Foreskin keratinocyte (primary cell): ENCODE measurements at places on chromosomes 2 and 18.

DNA sequence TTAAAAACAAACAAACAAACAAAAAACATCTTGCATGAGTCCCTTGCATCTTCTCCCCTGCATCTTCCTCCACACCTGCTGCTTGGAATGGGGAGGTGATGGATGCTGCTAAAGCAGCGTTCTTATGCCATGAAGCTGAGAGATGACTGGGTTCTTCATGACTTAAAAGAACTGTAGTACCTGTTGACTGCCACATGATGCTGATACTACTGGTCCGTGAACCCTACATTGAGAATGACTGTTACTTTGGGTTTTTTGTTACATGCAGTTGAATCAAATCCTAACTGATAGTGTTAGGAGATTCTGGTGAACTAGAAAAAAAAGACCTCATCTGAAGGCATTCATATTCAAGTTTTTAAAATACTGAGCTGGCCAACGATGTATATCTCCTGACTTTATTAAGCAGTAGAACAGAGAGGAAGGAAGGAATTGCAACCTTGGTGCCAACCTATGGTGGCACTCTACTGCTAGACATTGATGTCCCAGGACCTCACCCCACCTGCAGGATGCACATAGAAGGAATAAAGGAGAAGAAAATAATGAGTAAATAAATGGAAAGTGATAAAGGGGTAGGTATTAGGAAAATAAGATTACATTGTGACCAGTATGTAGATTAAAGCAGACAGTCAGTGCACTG, 63.2 kb upstream of the SPAG16 start:
- no peak for DNase-seq

GRCh38 chr2:128777196-128778035, 458.7 kb upstream of the HS6ST1 start:
- DNase-seq = no peak

GRCh38 chr2:33370636-33371265, 105.7 kb upstream of the RASGRP3 start:
- no peak for DNase-seq

- DNase-seq = no peak
These were observed 140.4 kb downstream of the CDH2 start for GRCh38 chr18:28036488-28036887.

DNA sequence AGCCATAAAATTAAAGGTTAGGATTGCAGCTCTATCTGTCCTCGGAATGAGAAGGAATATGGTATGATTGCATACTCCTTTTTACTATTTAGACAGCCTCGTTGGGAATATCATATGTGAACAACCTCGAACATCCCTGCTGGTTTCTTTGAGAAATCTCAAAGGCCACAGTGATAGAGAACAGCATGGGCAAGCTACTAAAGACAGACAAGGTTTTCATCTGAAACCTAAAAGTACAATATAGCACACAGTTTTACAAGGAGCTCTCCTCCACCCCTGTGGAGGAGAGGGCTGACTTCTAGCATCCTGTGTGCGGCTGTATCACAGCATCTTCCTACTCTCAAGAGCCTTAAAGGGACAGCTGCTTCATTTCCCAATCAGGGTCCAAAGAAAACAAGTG, 104.3 kb downstream of the VWC2L start:
- no peak for DNase-seq

DNA sequence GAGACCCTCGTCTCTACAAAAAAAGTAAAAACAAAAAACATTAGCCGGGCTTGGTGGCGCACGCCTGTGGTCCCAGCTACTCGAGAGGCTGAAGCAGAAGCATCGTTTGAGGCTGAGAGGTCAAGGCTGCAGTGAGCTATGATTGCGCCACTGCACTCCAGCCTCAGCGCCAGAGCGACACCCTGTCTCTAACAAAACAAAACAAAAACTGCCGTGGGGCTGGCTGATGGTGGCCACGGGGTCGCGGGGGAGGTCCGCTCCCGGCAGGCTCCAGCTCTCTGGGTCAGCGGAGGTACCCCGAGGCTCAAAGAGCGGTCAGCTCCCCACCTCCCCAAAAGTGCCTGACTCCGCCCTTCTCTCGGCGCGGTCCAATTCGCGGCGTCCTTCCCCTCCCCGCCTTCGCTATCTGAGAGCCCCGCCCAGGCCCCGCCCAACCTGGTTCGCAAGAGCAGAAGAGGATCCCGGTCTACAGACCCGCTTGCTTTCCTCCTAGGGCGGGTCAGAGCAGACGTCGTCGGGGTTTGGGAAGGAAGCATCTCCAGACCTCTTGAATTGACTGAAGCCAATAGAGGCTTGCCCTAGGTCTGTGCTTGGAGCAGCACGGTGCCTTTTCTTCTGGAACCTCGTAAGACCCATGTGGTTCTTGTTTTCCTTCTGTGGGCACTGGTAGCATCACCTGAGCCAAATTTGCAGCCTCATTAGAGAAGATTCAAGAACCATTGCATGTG, 7.8 kb downstream of the RAX start:
- no peak for DNase-seq

GRCh38 chr18:43914018-43914417, 636.7 kb upstream of the SYT4 start:
- no peak for DNase-seq

GRCh38 chr2:144481666-144482065, 38.3 kb downstream of the ZEB2 start:
- no peak for DNase-seq

- no peak for DNase-seq
These were observed 316.5 kb downstream of the SOX11 start for GRCh38 chr2:6008726-6009125.

- DNase-seq = no peak
These were observed 16.5 kb downstream of the CDH19 start for GRCh38 chr18:66587430-66587829.

GRCh38 chr2:207334624-207335371, 169.1 kb upstream of the KLF7 start:
- DNase-seq = peak; percentile 100

GRCh38 chr18:8037296-8037695, 470.2 kb downstream of the PTPRM start:
- no peak for DNase-seq

- DNase-seq = no peak
These were observed 77.5 kb downstream of the CDK15 start for GRCh38 chr2:201883606-201884369.

DNA sequence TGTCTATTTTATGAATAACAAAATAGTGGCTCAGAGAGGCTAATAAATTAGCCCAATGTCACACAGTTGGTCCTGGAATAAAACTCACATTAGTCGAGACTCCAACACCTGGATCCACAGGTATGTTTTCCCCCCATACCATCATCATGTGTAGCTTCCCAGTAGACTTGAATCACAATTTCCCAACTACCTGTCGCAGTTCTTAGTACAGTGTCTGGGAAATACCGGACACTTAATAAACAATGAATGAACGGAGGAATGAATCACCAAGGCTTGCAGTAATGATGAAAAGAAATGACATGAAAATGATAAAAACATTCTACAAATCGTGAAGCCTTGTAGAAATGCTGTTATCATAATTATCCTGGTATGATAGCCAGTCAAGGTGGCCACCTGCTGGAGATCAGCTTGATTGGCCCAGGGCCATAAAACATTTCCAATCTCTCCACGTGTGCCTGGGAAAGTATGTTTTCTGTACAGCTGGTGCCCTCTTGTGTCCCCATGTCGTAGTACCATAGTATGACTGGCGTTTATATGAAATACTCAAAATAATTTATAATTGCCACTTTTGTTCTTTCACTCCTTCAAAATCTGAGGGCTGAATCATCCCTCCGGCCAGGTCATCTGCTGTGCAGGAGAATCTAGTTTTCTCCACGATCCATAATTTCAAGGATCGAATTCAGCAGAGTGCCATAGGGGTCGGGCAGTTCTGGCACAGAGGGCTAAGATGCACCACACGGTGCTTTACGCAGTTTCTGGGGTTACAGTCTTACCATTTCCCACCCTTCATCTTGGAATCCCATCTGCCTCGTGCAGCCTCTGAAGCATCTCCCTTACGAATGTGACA, 95.4 kb downstream of the LAMA1 start:
- DNase-seq = peak; percentile 37

DNA sequence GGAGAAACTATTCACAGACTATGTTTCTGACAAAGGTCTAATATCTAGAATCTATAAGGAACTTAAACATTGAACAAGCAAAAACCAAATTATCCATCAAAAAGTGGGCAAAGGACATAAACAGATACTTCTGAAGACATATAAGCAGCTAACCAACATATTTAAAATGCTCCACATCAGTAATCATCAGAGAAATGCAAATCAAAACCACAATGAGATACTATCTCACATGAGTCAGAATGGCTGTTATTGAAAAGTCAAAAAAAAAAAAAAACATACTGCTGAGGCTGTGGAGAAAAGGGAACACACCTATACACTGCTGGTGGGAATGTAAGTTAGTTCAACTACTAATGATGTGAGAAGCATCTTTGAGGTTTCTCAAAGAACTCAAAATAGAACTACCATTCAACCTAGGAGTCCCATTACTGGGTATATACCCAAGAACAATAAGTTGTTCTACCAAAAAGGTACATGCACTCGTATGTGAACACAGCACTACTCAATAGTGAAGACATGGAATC, 220.4 kb upstream of the TFPI start:
- DNase-seq = peak; percentile 88

- DNase-seq = no peak
These were observed 31.2 kb downstream of the NGEF start for GRCh38 chr2:232981767-232982360.

- no peak for DNase-seq
These were observed 37.0 kb downstream of the HK2 start for GRCh38 chr2:74870951-74871350.

- peak; percentile 69 for DNase-seq
These were observed 55.9 kb upstream of the EPAS1 start for GRCh38 chr2:46241344-46241743.

GRCh38 chr2:45241061-45241561, 231.9 kb upstream of the SIX2 start:
- DNase-seq = peak; percentile 45

DNA sequence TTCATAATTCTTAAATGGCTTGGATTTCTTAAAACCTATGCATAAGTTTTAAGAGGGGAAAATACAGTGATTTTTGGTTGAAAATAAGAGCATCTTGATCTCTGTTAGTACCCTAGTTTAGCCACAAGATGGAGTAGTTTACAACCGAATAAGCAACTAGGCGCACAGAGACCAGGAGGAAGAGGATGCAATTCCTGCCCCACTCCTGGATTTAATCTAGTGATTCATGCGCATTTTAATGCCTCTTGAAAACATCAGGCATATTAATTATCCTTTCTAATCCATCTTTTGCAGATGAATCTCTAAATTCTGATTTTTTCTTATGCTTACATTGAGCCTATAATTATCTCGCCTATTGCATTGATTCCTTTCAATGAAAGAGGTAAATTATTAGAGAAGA, 76.7 kb downstream of the MRPS9 start:
- DNase-seq = peak; percentile 43

DNA sequence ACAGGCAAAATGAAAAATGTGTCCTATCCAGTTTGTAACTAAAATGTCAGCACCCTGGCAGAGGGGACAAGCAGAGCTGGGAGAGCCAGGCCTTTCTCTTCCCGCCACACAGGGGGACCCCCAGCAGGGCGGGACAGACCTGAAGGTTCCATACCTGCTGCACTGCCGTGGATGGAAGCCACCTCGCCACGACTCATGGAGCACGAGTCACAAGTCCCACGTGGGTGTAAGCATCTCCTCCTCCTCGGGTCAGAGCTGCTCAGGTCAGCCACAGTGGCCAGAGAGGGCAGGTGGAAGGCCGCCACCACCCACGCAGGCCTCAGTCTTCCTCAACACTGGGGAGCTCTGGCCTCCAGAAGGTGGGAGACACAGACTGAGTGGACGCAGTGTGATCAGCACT, 21.0 kb downstream of the C1QL2 start:
- no peak for DNase-seq

GRCh38 chr2:54455563-54456361, at the start of gene SPTBN1:
Gene SPTBN1 (plus strand): TSS chr2:54456327. CDS start chr2:54526419, 70,092 bp downstream.
- DNase-seq = no peak

DNA sequence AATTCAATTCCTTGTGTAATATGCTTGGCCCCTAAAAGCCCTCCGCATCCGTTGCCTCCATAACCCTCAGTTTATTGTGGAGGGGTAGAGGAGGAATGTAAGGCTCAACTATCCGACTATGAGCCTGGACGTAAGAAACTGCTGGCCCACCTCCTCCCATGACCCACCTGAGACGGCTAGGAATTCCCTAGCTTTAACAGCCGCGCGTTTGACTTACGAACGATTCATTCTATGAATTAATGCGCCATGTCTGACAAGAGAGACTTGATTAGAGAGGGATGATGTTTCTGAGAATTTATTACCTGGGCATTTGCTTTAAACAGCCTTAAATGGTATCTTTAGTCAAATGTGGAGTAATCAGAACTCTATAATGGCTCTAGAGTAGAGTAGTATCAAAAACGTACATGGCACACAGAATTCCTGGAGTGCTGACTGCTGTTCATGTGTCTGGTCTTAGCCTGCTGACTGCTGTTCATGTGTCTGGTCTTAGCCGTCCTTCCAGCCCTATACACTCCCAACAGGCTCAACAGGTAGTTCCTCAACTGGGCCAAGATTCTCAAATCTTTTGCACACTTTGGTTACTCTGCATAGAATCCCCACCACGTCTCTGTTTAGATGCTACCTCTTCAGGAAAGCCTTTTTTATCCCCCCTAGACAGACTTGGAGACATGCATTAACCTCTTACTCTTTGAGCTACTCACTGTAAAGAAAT, 899 bp upstream of the GFPT1 start:
- DNase-seq = no peak

DNA sequence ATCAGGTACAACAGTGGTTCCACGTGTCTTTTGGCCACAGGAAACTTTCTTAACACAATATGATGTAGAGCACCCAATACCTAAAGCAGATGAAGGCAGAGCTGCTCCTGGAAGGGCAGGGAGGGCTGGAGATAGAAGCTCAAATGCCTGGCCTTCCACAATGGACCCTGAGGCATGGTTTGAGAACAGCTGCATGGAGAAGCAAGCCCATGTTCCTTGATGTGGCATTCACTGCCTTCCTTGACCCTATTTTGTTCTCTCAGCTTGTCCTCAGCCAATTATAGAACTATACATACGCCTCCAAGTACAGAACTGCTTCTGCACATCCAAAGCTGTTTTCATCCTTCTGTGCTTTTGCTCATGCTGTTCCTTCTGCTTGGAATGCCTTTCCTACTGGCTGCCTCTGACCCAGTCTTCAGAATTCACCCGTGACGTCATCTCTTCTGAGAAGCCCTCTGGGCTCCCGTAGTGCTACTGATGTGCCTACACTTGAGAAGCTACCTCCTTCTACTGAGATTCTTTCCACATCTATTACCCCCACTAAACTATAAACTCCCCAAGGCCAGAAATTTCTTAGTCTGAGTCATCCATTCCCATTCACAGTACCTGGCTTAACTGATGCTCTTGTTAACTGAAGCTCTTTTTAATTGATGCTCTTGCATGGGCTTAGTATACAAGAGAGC, 69.9 kb downstream of the CHRNA1 start:
- no peak for DNase-seq

- DNase-seq = no peak
These were observed 205.8 kb downstream of the INSIG2 start for GRCh38 chr2:118294063-118294462.

GRCh38 chr2:222521099-222521498, 96.8 kb downstream of the SGPP2 start:
- DNase-seq = no peak
